CD8-positive, alpha-beta T cell (primary cell): ENCODE measurements at places on chromosomes 1 and 21. TPM values are rescaled to one million over a fixed set of nuclear protein-coding genes. Genes with fewer than 3 reads are reported as not detected.

- DNase-seq: no peak
These were observed 13.5 kb downstream of the MAP3K21 start for GRCh38 chr1:233340966-233341516.

- DNase-seq: peak; percentile 3
These were observed 17.8 kb downstream of the POFUT2 start for GRCh38 chr21:45269861-45270260.

- no peak for DNase-seq
These were observed 33.8 kb upstream of the ERO1B start for GRCh38 chr1:236315518-236315917.

GRCh38 chr1:45353685-45354084, 13.4 kb upstream of the MUTYH start:
- DNase-seq: no peak

DNA sequence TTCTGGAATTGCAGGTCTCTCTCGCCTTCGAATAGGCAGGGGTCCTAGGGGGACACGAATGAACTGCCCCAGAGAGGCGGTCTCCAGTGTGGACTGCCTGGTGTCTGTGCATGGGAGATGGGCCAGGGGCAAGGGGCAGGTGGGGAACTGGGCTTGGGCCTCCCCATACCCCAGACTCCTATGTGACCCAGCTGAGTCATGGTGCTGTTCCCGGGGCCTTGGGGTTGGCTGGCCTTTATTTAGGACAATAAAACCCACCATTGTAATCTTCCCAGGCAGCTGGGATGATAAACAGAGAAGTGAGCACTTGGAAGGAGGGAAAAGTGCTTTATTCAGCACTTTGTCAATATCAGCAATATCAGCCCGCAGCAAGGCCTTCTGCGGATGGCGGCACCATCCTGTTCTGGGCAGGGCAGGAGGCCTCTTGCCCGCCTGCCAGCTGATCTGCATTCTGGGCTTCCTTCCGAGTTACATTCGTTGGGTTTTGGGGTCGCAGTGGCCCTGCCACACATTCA, 209.0 kb upstream of the TMEM51 start:
- DNase-seq: no peak

- no peak for DNase-seq
These were observed 504.7 kb downstream of the NUF2 start for GRCh38 chr1:163826500-163826899.

DNA sequence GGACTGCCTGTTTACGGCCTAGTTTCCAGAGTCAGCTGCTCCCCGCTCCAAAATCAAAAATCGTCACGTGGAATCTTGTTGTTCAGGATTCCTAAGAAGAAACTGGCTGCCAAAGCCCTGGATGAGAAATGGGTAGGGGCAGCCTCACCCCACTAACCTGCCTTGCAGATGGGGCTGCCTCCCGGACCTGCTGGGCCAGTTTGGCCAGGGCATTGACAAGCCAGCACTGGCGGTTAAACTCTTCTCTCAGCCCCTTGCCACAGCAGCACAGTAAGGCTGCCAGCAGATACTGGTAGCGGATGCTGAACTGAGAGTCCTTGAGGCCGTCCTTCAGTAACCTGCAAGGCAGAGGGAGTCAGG, 31.6 kb upstream of the PPP1R15B start:
- DNase-seq: no peak

GRCh38 chr1:176252191-176252590, 45.1 kb upstream of the COP1 start:
- no peak for DNase-seq

GRCh38 chr1:92951141-92951582, 10.1 kb downstream of the DIPK1A start:
- no peak for DNase-seq

DNA sequence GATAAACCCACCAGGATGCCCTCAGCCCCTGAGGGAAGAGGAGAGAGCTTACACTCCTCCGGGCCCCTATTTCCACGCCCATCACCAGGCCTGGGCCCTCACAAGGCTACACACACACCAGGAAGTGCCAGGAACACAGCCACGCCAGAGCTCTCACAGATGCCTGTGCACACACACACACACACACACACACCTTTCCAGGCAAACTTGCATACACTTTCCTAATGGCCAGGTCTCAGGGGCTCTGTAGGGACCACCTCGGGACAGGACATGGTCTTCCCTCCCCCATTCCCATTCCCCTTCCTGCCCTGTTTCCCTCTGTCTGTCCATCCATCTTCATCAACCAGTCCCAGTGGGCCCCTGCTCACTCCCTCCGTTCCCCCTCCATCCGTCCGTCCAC, 9.7 kb upstream of the EPHA2 start:
- no peak for DNase-seq

GRCh38 chr1:2466958-2467554, 9.0 kb upstream of the PLCH2 start:
- DNase-seq: peak; percentile 53

GRCh38 chr1:60826320-60827094, 255.9 kb upstream of the NFIA start:
- no peak for DNase-seq

The INAVA gene
- not detected for total RNA-seq

The NPHP4 gene
- total RNA-seq: 3.1 TPM
